HCT116 (cell line): ENCODE measurements at places on chromosomes 6 and 20.

GRCh38 chr20:20443504-20443903 is 75.6 kb downstream of the INSM1 start:
- no peak for DNase-seq

- no peak for DNase-seq
Observed at GRCh38 chr6:7568021-7568420, 22.0 kb upstream of the SNRNP48 start.

GRCh38 chr20:14780508-14780907 is 443.1 kb upstream of the FLRT3 start:
- no peak for DNase-seq

GRCh38 chr6:134317471-134318131 is at the start of gene SGK1:
TSS of gene SGK1 (minus strand) at chr6:134318112. CDS start at chr6:134317460, 652 bp downstream.
- no peak for DNase-seq

GRCh38 chr6:146593986-146594385 is 4.8 kb upstream of the ADGB start:
- no peak for DNase-seq

DNA sequence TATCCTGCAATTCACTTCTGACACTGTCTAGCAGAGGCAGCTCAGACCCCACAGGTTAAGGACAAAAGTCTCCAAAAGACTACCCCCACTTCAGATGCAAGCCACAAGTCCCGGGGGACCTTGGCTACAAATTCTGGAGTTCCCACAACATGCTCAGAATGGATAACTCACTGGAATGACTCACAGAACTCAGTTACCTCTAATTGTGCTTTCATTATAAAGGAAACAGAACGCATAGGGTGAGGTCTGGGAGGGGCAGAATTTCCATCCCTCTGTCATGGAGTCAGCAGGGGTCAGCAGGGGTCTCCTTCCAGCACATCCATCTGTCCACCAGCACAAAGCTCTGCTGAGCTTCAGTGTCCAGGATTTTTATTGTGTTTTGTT is 184.2 kb downstream of the CDH4 start:
- DNase-seq = no peak

GRCh38 chr6:156976216-156977127 is 199.3 kb downstream of the ARID1B start:
- no peak for DNase-seq

DNA sequence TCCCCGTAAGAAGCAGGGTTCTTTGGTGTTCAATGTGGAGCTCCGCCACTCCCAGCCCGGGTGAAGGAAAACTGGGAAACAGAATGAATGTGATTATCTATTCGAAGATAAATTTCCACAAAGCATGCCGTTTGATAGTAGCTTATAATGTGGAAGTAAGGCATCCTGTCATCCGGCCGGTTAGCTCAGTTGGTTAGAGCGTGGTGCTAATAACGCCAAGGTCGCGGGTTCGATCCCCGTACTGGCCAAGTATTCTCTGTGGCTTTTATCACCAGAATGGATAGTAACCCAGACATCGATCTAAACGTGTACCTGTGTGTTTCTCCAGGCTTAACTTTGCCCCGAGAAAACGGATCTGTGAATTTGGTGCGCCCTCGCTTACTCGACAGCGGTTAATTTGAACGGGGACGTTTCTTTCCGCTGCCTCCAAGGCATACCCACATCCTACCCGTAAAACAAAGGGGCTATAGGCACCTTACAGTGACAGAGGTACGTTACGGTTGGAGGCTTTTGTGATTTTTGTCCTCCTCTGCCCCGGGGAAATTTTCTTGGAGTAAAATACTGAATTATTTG is 215.2 kb upstream of the ZNF184 start:
- DNase-seq = peak; percentile 93

DNA sequence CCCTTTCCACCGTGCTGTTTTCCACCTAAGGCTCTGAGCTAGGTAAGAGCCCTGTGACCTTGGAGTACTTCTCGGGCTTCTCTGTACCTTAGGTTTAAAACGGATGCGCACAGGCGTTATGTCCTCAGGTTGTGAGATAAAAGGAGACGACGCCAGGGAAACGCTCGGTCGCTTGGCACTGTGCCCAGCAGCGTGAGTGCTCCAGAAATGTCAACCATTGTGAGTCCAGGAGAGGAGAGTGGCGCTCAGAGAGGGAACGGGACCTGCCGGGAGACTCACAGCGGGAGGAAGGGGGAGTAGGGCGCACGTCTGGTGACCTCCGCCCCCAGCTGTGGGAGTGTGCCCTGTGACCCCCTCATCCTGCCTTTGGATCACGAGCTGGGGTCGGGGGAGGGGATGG is 33.8 kb upstream of the SCRT2 start:
- no peak for DNase-seq

DNA sequence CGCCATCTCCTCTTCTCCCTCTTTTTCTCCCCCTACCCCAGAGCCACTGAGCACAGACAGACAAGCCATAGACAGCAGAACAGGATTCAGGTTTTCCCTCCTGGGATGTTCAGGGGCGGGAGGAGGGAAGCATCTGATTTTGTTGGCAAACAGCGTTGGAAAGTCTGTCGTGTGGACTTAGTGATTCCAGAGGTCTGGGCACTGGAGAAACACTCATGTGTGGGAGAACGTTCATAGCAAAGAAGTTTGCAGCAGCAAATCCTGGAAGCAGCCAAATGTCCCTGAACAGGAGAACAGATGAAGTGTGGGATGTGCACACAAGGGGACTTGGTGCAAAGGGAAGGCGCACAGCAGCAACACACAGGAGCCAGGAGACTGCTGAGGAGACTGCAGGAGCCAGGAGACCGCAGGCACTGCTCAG is 264.1 kb upstream of the CDYL start:
- no peak for DNase-seq

GRCh38 chr6:150243620-150244314 is 100.9 kb downstream of the PPP1R14C start:
- no peak for DNase-seq

GRCh38 chr6:163418311-163419029 is 4.0 kb downstream of the QKI start:
- DNase-seq = no peak

DNA sequence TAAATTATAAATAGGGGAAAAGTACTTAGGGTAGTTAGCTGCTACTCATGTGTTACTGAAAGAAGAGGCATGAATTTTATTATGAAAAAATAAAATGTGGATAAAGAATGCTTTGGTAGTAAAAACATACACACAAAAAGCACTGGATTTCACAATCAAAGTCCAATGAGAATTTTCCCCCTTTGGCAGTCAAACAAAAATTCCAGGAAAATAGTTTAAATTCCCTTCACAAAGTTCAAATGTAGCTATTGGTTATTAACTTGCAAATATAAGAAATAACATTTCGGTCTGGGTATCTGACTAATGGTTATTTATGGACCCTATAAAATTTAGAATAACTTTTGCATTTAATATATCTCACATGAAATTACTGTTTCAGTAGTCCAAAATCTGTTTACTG is 210.4 kb downstream of the FOXC1 start:
- no peak for DNase-seq

- no peak for DNase-seq
Observed at GRCh38 chr6:169186496-169187169, 67.0 kb downstream of the THBS2 start.

- no peak for DNase-seq
Observed at GRCh38 chr20:11380283-11380682, 537.4 kb upstream of the BTBD3 start.

GRCh38 chr6:35139924-35140638 is 1.1 kb downstream of the TCP11 start:
- DNase-seq = peak; percentile 50

DNA sequence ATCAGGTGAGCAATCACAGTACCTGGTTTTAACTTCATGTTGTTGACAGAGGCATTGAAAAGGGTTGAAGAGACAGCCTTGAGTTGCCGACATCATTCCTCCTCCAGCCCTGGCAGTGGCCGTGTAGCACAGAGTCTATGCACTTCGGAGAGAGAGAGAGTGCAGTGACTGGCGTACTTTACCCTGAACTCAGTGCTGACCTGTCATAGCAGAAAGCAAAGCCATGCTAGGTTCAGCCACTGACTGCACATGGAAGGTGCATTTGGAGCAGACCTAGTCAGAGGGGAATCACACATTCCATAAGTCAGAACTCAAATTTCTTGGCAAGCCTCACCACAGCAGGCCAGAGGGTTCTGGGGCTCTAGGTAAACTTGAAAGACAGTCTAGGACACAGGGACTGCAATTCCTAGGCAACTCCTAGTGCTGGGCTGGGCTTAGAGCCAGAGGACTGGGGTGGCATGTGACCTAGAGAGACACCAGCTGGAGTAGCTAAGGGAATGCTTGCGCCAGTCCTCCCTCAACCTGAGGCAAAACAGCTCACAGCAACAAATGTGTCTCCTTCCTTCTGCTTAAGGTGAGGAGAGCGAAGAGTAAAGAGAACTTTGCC is 69.1 kb downstream of the ELOVL4 start:
- DNase-seq = no peak

DNA sequence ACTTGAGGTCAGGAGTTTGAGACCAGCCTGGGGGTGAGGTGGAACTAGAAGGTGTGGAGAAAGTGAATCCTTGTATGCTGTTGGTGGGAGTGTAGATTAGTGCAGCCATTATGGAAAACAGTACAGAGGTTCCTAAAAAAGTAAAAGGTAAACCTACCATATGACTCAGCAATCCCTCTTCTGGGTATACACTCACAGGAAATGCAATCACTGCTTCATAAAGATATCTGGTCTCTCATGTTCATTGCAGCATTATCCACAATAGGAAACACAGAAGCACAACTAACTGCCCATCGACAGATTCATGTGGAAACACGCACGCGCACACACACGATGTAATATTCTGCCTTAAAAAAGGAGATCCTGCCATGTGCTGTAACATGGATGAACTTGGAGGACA is 66.7 kb downstream of the CDC5L start:
- no peak for DNase-seq

DNA sequence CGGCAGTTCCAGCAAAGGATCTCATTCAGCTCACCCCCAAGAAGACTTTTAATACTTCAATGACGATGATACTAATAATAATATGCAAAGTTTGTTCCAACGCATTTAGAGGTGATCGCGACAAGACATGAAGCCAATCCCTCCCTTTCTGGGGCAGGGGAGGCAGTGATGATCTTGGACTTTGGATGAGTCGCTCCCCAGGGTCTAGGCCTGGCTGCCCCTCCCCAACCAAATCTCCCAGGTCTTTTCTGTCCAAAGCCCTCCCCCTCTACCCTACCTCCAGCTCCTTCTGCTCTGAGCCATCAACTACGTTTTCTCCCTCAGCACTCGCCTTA is 33.9 kb downstream of the HLA-A start:
- no peak for DNase-seq

- no peak for DNase-seq
Observed at GRCh38 chr6:169851641-169852503, 100.5 kb downstream of the ERMARD start.

- DNase-seq = no peak
Observed at GRCh38 chr20:59333951-59334350, 33.5 kb downstream of the EDN3 start.

GRCh38 chr6:40997234-40997957 is 41.6 kb downstream of the UNC5CL start:
- peak; percentile 82 for DNase-seq

DNA sequence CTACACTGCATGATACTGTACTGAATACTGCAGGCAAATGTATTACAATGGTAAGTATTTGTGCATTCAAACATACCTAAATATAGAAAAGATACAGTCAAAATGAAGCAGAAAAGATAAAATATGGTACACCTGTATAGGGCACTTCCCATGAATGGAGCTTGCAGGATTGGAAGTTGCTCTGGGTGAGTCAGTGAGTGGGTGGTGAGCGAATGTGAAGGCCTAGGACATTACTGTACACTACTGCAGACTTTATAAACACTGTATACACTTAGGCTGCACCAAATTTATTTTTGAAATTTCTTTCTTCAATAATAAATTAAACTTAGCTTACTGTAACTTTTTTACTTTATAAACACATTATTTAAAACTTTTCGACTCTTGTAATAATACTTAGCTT is 213.1 kb downstream of the ATXN1 start:
- DNase-seq = no peak

GRCh38 chr6:28207510-28208110 is 17.5 kb upstream of the ZSCAN9 start:
- DNase-seq = no peak

DNA sequence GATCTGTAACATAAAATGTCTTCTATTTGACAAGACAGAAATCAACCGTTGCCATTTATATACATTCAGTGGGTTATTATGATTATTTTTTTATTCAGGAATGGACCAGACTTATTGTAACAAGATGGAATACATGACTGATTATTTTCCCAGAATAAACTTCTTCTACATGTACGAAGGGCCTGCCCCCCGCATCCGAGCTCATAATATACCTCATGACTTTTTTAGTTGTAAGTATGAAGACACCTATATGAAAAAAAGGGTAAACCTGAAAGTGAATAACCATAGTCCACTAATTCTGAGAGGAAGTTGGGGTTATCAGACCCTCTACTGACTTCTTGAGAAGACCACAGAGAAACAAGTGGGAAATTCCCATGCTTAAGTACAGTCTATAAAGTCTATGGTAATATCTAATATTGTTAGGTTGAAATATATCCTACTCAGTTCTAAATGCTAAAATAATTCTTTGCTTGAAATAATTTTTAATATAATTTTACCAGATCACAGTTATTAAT is 15.9 kb downstream of the OR2A4 start:
- no peak for DNase-seq

GRCh38 chr20:3563548-3564177 is 92.8 kb downstream of the ATRN start:
- DNase-seq = peak; percentile 41

DNA sequence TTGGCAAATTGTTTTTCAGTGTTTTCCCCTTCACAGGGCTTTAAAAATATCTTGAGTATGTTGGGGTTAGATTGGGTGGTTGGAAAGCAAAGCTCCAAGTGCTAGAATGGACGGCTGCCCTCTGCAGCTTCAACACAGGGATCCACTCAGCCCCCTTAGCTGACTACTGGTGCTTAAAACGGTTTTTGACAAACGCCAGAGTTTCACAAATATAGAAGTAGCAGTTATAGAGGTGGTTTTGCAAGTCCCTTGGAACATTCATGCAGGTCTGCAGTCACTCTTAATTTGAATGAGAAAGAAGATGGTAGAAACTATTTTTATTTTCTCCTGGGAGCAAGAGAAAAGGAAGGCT is 175.9 kb downstream of the ARID1B start:
- no peak for DNase-seq
